ENCODE measurements at places on chromosomes 1 and 21. TPM values are rescaled to one million over a fixed set of nuclear protein-coding genes. Genes with fewer than 3 reads are reported as not detected.

The SLC30A7 gene
- total RNA-seq: 31.5 TPM

DNA sequence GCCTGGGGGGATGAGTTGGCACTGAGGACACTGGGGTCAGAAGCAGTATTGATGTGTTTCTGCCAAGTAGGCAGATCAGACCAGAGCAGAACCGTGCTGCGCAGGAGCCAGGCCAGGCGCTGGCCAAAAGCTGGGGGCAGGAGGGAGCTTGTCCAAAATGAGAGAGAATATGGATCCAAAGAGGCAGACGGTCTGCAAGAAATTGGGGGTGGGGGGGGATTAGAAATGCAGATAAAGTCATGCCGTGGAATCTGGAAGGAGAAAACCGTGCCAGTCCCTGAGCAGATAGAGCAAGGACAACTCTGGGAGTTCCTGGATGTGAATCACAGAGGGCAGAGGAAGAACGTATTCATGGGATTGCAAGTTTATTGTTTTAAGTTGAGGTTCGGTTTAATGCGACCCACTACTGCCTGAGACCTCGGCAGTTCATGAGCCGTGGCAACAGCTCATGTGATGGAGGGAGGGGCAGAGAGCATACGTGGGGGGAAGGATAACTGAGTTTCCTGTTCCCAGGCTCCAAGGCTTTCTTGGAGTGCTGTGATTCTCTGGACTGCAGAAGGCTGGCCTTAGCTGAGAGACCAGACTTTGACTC is 224.0 kb downstream of the FGGY start:
- no peak for DNase-seq

DNA sequence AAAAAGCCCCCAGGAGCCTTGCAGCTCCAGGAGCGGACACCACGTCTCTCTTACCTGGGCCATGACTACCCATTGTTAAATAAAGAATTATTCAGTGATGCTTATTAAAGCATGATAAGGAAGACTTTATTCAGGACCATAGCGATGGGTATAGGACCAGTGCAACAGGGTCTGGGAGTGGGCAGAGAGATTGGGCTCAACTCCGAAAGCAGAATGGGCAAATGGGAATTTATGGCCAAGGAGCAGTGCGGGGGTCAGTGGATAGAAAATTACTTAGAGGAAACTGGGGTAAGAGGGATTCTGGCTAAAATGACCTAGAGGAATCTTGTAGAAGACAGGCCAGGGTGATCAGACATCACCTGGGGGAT is 580 bp upstream of the ATP5PO start:
- DNase-seq: no peak

DNA sequence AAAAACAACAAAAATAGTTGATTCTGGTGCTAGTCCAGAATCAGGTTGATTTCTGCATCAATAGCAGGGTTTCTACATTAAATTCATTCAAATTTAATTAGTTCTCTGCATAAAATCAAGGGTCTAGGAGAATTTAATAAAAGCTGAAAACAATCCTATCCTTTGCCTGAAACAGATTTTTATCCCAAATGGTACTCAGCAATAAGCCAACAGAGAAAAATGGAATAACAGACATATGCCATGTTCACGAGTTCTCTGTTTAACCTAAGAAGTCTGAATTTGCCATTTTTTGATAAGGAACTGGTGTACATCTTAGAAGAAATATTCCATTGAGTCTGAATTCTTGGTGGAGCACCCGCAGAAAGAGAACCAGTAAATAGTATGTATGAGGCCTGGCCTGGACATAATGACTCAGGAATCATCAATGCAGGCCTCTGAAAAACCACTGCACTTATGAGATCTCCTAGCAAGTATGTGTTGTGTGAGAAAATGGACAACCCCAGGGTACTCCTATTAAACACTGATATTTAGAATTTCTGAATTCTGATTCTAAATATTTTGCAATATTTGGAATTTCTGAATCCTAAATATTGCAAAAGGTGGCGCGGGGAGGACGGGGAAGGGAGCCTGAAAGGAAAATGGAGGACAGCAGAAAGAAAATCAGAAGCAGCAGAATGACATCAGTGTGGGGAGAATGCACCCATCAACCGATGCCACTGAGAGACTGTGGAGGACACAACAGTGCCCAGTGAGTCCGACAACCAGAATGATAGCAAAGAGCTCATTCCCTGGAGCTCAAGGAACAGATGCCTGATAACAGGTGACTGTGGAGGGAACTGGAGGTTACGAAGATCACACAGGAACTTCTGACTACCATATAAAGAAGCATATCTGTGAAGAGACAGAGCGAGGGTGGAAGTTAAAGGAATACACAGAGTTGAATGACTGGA is 97.6 kb downstream of the APP start:
- no peak for DNase-seq

The VSIG8 gene
- not detected for total RNA-seq

The AQP10 gene
- total RNA-seq: not detected

All from mesenteric fat pad (tissue), 1 donor.